ENCODE measurements at places on chromosomes 13 and 19. TPM values are rescaled to one million over a fixed set of nuclear protein-coding genes. Genes with fewer than 3 reads are reported as not detected.

The MISP3 gene
- 0.34 TPM for total RNA-seq

The KLHL26 gene
- total RNA-seq = 5.5 TPM

The SH2D3A gene
- total RNA-seq = not detected

The LHB gene
- not detected for total RNA-seq

The DCT gene
- 0.09 TPM for total RNA-seq

The MPV17L2 gene
- 4.2 TPM for total RNA-seq

The LILRA2 gene
- not detected for total RNA-seq

The TGFBR3L gene
- 1.7 TPM for total RNA-seq
